ENCODE measurements at places on chromosomes 5 and 9.

DNA sequence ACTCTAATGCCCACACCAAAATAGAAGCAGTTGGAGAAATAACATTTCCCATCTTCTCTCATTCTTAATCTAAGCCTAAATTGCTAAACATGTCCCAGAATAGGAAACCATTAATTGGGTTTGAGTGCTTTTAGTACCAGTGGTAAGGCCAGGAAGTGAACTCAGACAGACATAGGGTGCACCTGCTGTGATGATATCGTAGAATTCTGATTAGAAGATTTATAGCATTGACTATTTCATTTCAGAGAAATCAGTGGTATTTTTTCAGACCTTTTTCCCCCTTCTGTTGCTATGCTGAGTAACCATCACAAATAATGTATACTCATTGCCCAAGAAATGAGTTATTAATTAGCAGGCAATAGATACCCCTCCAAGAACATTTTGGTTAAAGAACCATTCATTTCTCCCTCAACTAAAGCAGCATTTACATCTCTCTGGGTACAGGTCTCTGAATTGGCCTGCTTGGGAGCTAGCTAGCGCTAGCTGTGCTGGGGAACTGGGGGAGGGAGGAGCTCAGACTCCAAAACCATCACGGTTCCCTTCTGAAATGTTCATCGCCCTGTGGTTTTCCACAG, 7.3 kb downstream of the GLRX start:
- DNase-seq: no peak

DNA sequence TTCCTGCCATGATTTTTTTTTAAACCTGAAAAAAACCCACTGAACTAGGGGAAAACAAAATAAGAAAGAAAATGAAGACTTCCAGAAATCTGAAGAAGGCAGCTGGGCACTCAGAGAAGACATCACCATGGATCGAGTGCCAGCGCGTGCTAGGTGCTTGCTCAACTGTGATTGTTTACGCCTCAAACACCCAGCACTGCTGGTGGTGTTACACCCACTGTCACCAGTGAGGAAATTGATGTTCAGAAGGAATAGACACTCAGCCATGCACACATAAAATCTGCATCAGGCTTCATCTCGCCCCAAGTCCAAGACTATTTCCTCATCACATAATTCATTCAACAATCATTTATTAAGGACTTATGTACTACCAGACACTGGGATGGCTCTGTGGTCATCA, 82.1 kb downstream of the HRH2 start:
- DNase-seq: no peak

DNA sequence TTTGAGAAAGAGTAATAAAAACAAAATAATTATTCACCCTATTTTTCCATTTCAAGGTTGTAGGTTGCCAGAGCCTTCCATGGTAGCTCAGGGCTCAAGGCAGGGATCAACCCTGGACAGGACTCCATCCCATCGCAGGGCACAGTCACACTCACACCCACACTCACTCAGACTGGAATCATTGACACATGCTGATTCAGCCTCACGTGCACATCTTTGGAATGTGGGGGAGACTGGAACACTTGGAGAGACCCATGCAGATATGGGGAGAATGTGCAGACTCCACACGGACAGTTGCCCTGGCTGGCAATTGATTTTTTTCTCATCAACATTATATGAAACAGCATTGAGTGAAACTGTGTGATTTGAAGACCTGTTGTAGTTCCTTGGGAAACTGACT, 234.1 kb downstream of the ADGRV1 start:
- DNase-seq: no peak

- no peak for DNase-seq
Observed at GRCh38 chr5:73682176-73682575, 56.2 kb downstream of the ARHGEF28 start.

DNA sequence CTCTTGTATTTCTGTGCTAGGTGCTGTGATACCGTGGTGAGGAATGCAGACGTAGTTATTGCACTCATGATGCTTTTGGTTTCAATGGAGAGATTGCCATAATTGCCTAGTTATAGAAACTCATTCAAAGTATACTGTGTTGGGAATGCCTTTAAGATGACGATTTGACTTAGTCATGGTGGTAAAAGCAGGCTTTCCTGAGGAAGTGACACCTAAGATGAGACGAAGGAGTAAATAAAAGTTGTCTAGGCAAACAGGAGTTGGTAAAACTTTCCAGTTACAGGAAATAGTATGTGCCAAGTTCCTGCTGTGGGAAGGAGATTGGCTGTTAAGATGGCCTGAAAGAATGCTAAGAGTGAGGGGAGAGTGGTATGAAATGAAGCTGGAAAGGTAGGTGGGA, 48.1 kb downstream of the FOCAD start:
- DNase-seq: no peak

GRCh38 chr5:51225789-51226742, 157.2 kb upstream of the ISL1 start:
- no peak for DNase-seq

All from adrenal gland (tissue), 19 donors.